Central memory CD4-positive, alpha-beta T cell (primary cell): ENCODE measurements at places on chromosomes 12 and 14.

DNA sequence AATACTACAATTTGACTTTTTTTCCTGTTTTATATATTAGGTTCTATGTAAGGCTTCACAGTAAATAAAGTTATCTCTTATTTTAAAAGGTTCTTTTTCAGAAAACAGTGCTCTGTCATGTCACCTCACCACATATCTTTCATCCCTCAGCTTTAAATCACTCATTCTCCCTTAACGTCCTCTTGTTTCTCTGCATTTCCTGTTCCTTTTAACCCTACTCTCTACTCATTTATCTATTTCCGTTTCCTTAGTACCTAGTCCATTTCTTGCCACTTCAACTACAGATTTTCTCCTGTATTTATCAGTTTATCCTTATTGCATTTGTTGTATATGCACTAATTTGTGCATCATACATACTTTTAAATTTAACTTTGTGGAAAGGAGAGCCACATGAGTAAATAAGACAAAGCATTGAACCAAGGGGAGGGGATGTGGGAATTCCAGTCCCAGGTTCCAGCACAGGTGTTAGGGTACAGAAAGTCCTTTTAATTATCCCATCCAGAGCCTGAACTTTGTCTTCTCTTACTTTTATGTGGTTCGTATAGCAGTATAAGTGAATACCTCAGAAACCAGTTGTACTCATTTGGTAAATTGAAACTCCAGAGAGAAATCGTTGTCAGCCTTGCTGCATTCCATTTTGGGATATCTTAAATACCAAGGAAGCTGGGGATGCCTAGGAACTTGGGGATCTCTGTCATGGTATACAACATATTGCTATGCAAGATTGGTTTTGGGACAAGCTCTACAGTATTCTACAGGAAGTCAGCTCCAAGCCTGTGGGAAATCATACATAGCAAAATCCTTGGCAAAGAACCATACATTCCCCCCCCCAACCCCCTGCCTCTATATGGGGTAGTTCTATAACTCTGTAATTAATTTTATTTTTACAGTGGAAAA lies 120.5 kb downstream of the DIP2B start:
- DNase-seq: no peak

DNA sequence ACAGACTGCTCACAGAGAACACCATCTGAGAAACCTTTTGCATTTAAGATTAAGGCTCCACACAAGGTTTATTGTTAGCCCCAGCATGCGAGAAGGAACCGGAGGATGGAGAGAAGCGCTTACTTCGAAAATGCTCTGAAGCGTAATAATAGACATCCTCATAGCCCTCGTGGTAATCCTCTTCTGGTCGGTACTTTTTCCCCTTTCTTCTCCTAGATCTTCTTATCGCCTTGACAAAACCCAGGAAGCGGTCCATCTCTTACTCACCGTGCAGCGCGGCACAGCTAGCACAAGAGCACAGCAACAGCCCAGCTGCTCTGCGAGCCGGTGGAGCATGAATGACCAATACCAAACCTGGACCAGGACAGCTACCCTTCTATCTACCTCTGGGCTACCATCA lies 125.1 kb upstream of the GRIP1 start:
- no peak for DNase-seq

- no peak for DNase-seq
Measured at GRCh38 chr12:69442894-69443293, 27.3 kb upstream of the FRS2 start.

GRCh38 chr12:33587354-33587753 lies 147.7 kb upstream of the SYT10 start:
- DNase-seq: no peak

DNA sequence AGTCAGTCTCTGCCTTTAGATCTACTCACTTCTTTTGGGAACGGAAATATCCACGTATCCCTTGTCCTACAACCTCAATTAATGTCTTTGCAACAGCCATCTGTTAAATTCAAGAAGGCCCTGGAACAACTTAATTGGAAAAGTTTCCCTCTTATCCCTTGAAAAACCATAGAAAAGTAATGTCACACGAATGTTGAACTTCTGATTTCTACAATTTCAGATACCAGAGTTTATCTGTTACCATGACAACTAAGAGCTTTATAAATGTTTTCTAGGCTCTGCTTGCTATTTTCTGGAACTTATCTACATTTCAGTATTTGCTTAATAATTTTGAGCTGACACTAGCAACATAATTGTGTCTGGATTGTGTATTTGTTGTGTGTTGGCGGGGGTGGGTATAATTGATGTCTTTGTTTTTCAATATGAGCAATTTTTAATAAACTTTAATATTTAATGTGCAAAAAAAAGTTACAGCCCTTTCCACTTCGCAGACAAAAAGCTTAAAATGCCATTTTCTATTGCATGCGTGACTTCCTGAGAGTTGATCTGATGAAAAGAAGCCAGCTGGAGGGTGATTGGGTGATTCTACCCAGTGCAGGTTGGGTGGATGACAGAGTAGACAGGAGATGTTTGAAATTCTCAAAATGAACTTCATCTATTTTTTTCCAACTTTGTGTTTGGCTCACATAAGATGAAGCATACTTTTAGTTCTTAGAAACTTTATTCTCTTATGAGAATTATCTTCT lies 11.8 kb upstream of the EDDM3A start:
- no peak for DNase-seq

DNA sequence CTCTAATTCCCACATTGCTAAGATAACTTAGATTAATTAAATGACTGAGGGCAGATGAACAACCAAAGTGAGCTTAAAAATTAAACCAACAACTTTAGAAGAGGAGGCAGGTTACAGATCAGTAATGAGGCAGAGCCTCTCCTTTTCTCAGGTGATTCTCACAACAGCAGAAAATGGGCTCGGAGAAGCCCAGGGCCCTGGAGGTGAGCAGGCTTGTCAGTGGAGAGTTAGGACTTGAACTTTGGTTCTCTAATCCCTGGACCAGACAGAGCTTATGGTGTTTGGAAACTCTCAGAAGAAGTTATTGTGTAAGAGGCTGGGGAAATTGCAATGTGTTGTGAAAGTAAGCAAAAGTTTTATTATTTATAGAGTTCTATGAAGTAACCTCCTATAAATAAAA lies 2.8 kb downstream of the TRHDE start:
- DNase-seq: no peak

GRCh38 chr12:58841058-58841798 lies 79.1 kb downstream of the LRIG3 start:
- no peak for DNase-seq

GRCh38 chr14:103123634-103124500 lies 606 bp downstream of the TNFAIP2 start:
- DNase-seq: no peak

- DNase-seq: no peak
Measured at GRCh38 chr12:262817-263216, at the start of gene SLC6A13. Gene SLC6A13, minus strand, starts transcription at chr12:262836. Its CDS starts 2,784 bp downstream, at chr12:260052.

DNA sequence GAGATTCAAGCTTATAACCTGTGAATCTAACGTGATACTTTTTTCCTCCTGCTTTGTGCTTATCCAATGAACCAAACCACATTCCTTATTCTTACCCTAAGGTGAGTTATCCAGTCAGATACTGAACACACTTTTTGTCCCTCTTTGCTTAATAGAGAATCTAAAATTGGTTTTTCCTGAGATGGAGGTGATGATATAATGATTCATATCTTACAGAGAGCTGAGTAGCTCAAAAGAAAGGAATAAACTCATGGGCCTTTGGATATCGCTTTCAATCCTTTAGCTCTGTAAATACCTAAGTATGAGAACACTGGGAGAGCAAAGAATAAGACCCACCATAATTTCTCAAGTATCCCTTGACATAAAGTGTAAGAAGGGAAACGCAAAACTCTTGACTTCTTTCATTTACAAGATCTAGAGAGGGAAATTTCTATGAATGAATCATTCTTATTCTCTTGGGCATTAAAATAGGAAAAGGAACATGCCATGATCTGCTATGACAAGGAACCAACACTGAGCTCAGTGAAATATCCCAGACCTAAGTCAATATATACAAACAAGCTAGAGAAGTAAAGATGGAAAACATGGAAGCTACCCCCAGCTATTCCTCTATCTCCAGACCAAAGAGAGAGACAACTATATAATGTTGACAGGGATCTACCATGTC lies 81.8 kb upstream of the STAC3 start:
- no peak for DNase-seq

DNA sequence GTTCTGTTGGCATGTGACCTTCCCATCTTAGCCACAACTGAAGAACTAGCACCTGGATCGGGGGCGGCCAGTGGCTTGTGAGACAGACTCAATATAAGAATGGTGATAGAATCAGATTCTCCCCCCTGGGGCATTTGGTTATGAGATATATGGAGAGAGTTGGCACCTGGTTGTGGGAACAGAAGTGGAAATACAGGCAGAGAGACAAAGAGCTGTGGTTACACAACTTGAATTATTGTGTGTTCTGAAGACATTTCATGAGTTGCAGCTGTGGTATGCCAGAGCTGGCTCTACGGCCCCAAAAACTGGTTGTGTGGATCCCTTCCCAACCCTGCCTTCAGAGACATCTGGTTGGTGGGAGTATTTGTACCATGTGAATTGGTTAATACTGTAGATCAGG lies 2.9 kb upstream of the MSRB3 start:
- DNase-seq: no peak

DNA sequence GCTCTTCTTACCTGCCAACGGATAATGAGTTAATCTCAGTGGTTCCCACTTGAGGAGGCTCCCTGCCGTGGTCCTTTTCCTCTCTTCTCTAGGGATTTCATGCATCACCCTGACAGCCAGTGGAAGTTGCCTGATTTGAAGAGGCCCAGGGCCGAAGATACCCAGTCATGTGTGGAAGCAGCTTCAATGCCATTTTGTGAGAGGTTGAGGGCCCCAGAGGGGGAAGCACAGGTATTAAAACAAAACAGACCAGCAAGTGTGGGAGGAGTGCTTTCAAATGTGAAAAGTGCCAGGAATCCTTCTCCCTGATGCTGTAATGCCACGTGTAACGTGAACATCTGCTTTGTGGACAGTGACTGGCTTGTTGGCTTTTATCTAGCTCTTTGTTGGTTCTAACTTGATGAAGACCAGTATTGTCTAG lies 1.5 kb downstream of the TCP11L2 start:
- no peak for DNase-seq

DNA sequence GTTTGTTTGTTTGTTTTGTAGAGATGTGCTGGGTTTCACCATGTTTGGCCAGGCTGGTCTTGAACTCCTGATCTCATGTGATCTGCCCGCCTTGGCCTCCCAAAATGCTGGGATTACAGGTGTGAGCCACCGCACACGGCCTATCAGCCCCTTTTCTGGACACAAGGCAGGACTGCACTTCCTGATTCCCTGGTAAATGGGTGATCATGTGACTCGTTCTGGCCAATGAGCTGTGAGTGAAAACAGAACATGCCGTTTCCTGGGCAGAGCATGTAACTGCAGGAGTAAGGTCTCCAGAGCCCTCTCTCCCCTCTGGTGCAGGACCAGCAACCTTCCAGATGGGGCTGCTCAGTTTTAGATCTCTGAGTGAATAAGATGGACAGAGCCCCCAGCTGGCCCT lies 92.7 kb downstream of the ITPK1 start:
- no peak for DNase-seq

DNA sequence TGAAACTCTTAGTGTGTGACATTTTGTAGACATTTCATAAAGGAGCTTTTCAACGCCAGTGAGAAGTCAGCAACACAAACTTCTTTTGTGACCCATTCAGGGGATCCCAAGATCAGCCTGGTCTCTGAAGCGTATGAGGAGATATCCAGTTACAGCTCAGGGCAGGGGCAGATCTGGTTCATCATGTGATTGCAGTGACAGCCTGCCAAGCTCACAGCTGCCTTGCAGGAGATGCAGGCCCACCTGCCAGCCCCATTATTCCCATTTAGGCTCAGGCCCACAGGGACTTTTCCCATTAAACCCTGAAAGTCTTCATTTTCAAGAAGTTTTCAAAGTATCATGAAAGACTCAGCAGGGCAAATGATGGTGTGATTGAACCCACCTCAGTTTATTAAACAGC lies 38.3 kb downstream of the SRGAP1 start:
- no peak for DNase-seq

- DNase-seq: no peak
Measured at GRCh38 chr12:80858356-80858755, 79.4 kb downstream of the LIN7A start.

GRCh38 chr12:22047494-22047893 lies 1.5 kb downstream of the CMAS start:
- no peak for DNase-seq

DNA sequence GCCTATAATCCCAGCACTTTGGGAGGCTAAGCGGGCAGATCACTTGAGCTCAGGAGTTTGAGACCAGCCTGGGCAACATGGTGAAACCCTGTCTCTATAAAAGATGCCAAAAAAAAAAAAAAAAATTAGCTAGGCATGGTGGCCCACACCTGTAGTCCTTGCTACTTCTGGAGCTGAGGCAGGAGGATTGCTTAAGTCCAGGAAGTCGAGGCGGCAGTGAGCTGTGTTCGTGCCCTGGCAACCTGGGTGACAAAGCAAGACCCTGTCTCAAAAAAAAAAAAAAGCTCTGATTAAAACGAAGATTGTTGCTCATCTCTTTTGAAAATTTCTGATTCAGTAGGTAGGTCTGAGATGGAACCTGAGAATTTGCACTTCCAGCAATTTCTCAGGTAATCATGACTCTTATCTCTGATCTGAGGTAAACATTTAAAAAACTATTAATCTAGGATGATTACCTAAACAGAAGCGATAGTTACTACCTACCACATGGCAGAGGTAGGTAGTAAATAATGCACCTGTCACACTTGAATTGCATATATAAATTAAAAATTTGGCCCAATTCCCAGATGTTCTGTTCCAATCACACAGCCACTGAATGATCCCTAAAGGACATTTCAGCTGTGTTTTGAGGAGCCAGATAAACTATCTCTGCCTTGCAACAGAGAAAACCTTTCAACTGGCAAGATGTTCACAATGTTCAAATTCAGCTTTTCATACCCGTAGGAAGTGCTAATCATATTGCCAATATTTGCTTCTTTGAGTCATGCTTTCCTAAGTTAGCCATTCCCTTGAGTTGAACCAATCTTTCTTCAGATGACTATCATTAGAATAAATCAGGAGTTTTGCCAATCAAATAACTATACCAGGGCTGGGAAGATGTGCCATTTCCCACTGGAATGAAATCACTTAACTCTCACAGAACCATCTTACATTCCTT lies 4.2 kb upstream of the TEP1 start:
- DNase-seq: no peak

DNA sequence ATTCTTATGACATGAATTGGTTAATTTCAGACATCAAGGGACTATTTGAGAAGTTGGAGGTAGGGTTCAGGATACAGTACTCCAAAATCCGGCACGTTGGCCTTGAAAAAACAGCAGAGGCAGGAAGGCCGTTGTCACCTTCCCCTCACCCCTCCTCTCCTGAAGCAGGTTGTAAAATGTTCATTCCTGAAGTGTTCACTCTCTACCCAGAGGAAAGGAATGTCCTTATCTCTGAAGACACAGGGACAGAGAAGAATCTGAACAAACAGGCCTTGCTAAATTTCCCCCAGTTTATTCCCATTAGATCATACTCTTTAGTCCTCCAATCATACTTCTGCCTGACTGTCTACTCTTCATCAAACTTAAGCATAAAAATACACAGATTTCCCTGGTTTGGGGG lies 313.6 kb downstream of the ZFP36L1 start:
- DNase-seq: no peak

- DNase-seq: no peak
Measured at GRCh38 chr14:93533437-93533836, 102.7 kb downstream of the UNC79 start.

GRCh38 chr12:110543252-110543959 lies 39.7 kb downstream of the PPTC7 start:
- DNase-seq: no peak
